ENCODE measurements at places on chromosomes 16 and 17.

GRCh38 chr17:7686222-7687071 lies 843 bp downstream of the TP53 start:
- DNase-seq = peak; percentile 93

DNA sequence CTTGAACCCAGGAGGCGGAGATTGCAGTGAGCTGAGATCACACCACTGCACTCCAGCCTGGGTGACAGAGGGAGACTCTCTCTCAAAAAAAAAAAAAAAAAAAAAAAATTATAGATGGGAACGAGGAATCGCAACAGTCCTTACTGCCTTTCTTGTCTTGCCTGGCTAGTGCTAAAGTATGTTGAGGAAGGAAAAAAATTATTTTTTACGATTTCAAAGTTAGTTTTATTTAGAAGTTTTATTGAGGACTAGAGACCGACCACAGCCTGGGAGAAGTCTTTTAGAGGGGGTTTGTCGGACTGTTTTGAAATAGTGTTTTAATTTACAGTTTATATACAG lies 15.8 kb upstream of the DNAH17 start:
- peak; percentile 31 for DNase-seq

- DNase-seq = peak; percentile 46
These were observed 9.8 kb upstream of the TBX2 start for GRCh38 chr17:61389670-61390478.

GRCh38 chr17:32497431-32498205 lies 10.8 kb downstream of the CDK5R1 start:
- DNase-seq = peak; percentile 40

GRCh38 chr17:82779541-82779940 lies 27.7 kb downstream of the TBCD start:
- no peak for DNase-seq

GRCh38 chr16:19515757-19516156 lies 6.1 kb downstream of the GDE1 start:
- DNase-seq = peak; percentile 73

GRCh38 chr16:72963533-72964315 lies 84.2 kb downstream of the ZFHX3 start:
- DNase-seq = peak; percentile 31

GRCh38 chr17:18933102-18934058 lies 18.6 kb upstream of the SLC5A10 start:
- no peak for DNase-seq

DNA sequence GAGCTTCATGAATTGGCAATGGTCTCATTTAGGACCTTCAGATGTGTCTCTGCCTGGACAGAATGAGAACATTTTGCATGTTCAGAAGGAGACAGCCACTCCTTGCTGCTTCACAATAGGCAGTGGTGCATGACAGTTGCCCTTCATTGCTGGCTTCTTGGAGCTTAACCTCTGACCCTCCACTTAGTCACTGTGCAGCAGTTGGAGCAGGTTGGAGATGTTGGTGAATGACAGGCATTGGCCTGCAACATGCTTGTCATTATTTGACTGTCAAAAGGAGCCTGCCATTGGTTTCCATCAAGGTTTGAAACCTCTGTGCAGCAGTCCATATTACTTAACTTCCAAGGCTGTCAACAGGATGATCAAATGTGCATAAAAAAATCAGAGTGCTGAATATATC lies 22.7 kb downstream of the FTO start:
- DNase-seq = peak; percentile 31

DNA sequence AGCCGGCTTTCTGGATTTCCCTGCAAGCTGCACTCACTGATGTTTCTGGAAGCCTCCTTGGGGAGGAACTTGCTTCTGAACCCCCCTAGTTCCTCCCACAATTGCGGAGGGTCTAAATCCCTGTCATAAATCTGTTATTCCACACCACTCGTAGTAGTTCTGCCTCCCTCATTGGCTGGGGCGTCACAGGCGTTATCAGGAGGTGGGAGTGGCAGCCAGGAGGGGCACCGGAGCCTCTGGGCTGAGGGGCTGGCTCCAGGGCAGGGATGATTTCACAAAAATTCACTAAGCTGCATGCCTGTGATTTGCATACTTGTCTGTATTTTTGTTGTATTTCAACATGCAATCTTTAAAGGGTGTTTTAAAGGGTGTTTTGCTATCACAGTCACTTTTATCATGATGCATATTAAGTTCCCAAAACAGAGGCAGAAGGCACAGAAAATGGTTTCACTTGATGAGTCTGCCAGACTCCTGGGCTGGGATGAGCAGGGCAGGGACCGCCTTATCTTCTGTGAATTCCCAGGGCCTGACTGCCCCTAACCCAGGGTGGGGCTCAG lies 176.2 kb upstream of the FOXF1 start:
- DNase-seq = no peak

GRCh38 chr16:9112844-9113186 lies 21.4 kb downstream of the HAPSTR1 start:
- DNase-seq = no peak

GRCh38 chr17:1264196-1264595 lies 6.0 kb upstream of the BHLHA9 start:
- DNase-seq = no peak

GRCh38 chr16:77762262-77762661 lies 26.1 kb upstream of the VAT1L start:
- no peak for DNase-seq

DNA sequence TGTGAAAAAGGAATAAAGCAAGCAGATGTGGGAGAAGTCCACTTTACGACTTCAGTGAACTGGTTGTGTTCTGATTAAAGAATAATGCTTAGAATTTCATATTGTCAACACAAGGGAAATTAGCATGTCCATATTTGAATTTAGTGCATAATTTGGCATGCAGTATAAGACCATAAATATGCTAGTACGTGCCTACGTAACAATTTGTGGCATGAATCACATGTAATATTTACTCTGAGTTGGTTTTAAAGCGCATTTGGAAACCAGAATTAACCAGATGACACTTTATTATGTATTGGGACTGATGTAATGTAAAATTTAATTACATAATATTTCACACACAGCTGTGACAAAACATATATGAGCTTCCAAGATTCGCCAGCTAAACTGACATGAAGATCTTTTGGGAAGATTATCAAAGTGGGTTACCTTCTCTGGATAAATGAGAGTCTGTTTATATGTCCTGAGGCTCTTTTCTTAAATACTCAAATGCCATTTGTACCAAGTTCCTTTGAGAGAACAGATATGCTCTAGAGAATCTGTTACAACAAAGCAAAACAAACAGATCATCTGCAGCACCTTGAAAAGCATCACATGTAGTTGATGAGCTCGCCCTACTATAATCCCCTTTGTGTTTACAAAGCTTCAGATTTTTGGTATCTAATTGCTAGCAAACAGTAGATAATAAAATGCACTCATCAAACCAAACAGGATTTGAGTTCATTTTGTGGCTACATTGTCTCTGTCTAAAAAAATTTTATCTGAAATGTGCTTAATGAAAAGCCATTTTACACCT lies 1468.6 kb downstream of the CDH11 start:
- no peak for DNase-seq

DNA sequence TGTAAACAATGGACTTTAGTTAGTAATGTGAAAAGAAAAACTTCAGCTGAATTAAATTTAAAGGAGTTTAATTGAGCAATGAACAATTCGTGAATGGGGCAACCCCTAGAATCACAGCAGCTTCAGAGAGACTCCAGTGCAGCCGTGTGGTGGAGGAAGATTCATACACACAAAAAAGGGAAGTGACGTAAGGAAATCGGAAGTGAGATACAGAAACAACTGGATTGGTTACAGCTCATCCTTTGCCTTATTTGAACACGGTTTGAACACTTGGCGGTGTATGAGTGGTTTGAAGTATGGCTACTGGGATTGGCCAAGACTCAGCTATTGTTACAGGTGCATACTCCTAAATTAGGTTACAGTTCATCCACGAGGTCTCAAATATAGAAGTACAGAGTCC lies 460.4 kb upstream of the ASIC2 start:
- DNase-seq = no peak

DNA sequence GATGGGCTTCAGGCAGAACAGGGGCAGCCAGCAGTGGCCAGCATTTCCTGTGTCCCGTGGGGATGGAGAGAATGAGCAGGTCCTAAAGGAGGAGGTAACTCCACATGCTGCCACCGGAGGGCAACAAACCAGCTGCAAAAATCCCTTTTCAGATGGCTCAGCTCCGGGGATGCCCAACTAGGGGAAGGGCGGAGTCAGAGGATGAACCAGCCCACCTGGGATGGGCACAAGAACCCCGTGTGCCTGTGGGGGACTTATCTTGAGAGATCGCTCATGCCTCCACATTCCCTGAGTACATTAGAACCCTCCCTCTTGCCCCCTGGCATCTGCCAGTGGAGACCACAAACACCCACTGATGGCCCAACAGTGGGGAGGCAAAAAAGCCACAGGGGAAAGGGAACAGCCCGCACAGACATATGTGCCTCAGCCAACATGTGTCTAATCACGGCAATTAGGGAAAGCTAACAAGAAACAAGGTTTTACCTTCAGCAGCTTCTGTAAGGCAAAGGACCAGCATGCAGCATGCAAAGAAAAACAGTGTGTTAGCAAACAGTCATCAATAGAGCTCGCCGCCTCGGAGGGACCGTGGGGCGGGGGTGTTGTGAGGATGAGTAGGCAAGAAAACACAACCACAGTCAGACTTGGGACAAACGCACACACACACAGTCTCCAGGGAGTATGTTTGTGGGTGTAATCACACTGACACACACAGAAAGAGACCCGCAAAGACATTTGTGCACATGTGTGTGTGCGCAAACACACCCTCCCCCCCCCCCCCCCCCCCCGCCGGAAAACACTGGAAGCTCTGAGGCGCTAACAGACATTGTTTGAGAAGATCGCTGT lies 64.0 kb downstream of the MYO18A start:
- DNase-seq = peak; percentile 69

DNA sequence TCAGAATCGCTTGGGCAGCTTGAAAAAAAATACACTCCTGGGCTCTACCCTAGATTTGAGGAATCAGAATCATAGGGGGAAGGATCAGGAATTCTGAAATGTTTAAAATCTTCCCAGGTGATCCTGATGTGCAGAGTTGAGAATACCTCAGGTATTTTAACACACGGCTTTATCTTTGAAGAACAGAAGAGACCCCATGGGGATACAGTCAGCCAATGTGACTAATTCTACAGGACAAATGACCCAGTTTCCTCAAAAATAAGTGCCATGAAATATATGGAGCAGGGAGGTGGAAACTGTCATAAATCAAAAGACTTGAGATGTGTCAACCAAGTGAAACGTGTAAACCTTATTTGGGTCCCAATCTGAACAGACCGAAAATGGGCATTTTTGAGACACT lies 52.7 kb downstream of the CCDC42 start:
- no peak for DNase-seq

- DNase-seq = peak; percentile 73
These were observed 2.8 kb downstream of the DCUN1D3 start for GRCh38 chr16:20897253-20897897.

GRCh38 chr17:77959926-77960521 lies 1.5 kb downstream of the TNRC6C start:
- DNase-seq = peak; percentile 29

DNA sequence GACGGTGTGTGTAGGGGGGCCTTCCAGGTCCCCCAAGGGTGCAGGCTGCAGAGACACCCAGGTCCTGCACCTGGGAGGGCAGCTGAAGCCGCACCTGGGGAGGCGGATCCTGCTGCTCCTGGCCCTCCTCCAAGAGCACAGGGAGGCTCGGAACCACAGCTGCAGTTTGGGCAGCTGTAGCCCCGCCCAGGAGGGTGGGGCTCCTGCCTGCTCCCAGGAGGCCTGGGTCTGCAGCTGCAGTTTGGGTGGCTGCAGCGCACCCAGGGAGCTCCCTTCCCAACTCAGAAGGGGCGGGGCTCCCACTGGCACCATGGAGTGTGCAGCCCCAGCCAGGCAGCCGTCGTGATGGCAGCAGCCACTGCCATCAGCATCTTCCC lies 69.4 kb upstream of the NKD1 start:
- no peak for DNase-seq

DNA sequence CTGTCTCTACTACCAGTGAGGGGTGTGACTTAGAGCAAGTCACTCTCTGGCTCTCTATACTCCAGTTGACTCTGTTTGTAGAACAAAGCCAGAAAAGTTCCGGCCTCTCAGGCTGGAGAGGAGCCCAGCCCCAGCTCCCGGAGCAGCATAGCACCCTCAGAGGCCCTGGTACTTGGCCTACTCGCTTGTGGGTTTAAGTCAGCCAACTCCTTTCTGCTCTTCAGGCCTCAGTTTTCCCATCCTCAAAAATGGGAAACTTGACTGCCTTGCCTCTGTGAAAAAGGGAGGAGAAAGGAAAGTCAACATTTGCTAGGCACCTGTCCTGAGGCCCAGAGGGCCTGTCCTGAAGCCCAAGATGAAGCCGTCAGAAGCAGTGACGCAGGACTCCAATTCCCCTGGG lies 1.1 kb downstream of the CHST6 start:
- DNase-seq = no peak

- DNase-seq = peak; percentile 44
These were observed 22.5 kb upstream of the ENPP7 start for GRCh38 chr17:79707931-79708891.

DNA sequence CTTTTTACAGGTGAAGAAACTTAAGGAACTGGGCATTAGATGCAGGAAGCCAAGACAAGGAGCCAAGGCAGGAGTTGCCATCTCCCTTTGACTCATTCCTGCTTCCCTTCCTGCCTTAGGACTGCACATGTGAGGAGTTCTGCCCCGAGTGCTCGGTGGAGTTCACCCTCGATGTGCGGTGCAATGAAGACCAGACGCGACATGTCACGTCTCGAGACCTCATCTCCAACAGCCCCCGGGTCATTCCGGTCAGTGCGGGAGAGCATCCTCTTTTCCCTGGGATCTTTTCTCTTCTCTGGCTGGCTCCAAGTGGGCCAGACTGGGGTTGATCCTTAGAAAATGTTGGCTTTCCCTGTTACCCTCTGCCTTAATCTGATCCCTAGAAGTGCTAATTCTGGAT lies 6.6 kb downstream of the POLR2C start:
- DNase-seq = no peak

DNA sequence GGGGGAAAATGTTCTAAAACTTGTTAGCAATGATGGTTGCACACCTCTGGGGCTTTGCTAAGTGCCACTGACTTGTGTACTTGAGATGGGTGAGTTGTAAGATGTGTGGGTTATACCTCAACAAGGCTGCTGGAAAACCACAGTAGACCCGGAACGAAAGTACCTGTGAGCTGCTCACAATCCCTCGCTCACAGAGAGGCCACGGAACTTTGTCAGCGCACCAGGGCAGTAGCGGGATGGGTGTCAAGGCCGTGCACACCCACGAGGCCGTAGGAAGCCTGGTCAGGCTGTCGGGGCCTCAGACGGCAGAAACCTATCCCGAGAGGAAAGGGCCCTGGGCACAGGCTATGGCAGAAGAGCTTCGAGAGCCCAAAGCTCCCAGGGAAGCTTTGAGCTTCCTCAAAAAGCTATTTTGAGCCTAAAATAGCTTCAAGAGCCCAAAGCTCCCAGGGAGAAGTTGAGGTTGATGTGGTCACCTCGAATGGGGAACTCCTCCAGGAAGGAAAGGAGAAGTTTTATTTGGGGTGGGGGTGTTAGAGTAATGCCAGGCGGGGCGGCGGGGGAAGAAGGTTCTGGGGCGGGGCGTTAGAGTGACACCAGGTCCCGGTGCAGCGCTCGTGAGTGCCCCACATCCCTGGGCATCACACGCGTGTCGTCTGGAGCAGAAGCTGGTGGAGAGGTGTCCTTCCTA lies 19.0 kb downstream of the CBFA2T3 start:
- no peak for DNase-seq

GRCh38 chr17:77312061-77312701 lies 171.4 kb downstream of the SEC14L1 start:
- no peak for DNase-seq

- peak; percentile 3 for DNase-seq
These were observed 19.1 kb downstream of the TRARG1 start for GRCh38 chr17:1298606-1299005.
